CD4-positive, alpha-beta T cell treated with Interleukin-6 for 4 hours (primary cell): ENCODE measurements at places on chromosomes 6 and 20.

- no peak for DNase-seq
Measured at GRCh38 chr6:114580882-114581281, 238.1 kb upstream of the HS3ST5 start.

- no peak for DNase-seq
Measured at GRCh38 chr20:24825591-24825990, 123.5 kb upstream of the CST7 start.

DNA sequence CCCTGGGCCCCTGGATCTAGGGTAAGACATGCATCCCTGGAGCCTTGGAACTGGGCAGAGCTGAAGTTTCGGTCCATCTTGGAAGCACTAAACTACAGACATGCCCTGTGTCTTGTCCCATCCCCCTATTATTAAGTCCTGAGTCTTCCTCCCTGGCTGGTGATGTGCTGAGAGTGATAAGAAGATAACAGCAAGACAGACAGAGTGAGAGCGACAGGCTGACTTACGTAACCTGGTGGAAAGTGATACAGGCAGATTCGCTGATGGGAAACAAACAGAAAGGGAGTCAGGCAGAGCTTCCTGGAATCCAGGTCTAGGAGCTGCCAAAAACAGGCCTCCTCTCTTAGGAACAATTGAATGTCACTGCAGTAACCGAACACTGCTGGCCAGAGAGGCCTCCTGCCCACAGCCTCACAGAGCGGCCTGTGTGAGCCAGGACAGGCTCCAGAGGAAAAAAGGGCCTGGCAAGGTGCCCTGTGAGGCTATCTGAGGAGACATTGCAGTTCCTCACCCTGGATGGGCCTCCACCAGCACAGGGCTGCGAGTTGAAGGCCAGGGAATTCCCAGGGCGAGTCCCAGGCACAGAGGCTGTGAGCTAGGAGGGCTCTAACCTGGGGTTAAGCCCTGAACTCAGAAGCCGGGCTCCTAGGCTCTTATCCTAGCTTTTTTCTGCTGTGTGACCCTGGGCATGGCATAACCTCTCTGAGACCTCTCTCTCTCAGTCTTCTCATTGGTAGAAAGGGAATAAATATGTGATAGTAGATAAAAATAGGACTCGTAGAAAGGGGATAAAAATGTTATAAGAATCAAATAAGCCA lies 34.2 kb upstream of the B4GALT5 start:
- no peak for DNase-seq

- peak; percentile 48 for DNase-seq
Measured at GRCh38 chr20:49676581-49677291, 36.9 kb downstream of the B4GALT5 start.

- no peak for DNase-seq
Measured at GRCh38 chr6:37019065-37019450, 13.6 kb downstream of the FGD2 start.

- DNase-seq = no peak
Measured at GRCh38 chr6:170130771-170131241, 160.1 kb downstream of the DLL1 start.

DNA sequence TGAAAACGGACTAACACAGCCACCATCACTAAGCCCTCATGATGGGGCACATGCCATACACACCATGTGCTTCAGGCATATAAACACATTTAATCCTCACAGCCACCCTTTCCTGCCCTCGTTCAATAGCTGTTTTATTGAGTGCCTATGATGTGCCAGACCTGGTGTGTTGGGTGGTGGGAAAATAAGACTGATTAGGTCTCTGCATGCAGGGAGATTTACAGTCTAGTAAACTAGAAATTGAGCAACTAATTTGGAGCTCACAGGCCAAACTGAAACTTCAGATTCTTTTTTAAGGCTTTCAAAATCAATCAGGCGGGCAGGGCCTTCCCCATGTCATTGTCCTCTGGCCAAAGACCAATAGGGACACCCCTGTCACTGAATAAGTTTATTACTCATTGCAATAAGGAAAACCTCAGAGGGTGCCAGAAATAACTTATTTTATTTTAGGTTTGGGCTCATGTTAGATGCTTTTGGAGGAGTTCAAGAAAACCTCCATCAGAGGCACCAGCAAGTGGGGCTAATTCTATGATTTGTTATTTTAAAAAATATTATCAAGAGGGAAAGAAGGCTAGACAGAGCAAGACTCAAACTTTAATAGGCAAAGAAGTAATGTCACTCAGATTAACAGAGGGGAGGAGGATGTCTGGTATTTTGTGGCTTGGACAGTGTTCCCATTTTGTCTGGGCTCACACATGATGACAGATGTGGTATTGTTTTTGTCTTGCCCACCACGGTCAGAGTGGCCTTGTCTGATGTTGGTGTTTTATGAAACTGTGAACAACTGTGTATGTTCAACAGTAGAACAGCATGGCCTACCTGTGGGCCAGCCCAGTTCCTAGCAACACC lies 12.0 kb downstream of the ZFP64 start:
- no peak for DNase-seq

GRCh38 chr6:141726248-141726647 lies 406.5 kb upstream of the GJE1 start:
- DNase-seq = no peak
